Left renal pelvis (tissue), 4 donors: ENCODE measurements at places on chromosomes 2 and 18.

GRCh38 chr18:37853706-37854105, 288.1 kb upstream of the CELF4 start:
- no peak for DNase-seq

- DNase-seq, result no peak
These were observed 132.2 kb downstream of the CCDC85A start for GRCh38 chr2:56316011-56316410.

DNA sequence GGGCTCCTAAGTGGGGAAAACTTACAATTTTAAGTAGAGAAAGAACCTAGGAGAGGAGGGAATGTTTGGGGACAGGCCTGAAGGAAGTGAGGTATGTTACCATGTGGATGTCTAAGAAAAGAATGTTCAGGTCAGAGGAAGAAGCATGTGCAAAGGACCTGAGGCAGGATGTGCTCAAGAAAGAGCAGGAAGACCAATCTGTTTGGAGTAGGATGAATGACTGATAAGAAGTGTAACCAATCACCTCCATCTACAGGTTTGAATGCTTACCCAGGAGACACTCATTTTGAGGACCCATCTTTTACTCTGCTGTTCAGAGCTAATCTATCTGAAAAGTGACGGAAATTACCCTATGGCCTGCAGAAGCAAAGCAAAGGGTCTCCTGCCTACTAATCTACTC, 342.3 kb downstream of the ARHGAP15 start:
- no peak for DNase-seq

DNA sequence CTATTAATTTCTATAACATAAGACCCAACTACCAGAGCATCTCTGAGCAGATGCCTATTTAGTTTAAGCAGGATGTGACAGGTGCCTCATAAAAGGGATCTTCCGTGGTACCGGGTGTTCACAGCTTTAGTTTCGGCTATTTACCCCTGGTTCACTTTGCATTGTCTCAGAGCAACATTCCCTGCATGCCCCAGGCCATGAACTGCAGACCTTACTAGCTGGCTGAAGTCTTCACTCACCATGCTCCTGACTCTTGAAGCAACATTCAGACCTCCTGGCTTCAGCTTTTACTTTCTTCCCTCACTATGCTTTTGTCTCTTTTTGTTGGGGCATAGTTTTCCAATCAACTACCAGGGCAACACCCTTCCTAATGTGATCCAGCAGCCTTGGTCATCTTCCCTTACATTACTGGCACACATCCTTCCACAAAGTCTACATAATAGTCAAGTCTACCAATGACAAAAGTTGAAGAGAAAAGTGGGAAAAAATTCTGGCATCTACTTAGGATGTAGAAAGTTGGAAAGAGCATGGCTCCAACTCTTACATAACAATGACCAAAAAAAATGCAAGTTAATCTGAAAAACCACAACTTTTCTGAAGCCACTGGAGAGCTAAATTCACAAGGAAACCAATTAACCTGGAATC, 99.2 kb downstream of the SESTD1 start:
- no peak for DNase-seq

GRCh38 chr18:38369772-38370690, 804.4 kb upstream of the CELF4 start:
- DNase-seq, result peak; percentile 6

DNA sequence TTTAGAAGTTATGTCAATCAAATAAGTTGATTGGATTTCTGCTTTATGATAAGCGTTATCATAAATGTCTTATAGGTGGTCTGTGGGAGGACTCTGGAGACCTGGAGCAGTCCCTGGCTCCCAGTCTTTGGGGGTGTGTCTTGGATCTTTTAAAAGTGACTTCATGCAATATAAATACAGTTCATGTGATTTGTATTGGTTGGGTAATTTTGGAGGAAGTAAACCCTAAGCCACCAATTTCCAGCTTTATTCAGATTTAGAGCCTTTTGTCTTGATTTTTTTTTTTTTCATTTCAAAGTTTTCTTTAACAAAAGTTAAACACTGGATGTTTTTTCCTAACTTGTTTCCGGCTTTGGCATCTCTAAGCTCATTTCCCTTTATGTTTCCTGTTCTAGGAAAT, 68.8 kb downstream of the MAP4K4 start:
- no peak for DNase-seq
